ENCODE measurements at places on chromosomes 16 and 17. TPM values are rescaled to one million over a fixed set of nuclear protein-coding genes. Genes with fewer than 3 reads are reported as not detected.
A peak's percentile ranks its signal among the peaks of the same experiment; 100 is the strongest.

FGF11 gene
- 2.7 TPM for total RNA-seq

ABCA6 gene
- 0.53 TPM for total RNA-seq

FZD2 gene
- total RNA-seq, result not detected

AOC3 gene
- total RNA-seq, result 0.58 TPM

CFAP97D1 gene
- not detected for total RNA-seq

CA7 gene
- total RNA-seq, result not detected

DNA sequence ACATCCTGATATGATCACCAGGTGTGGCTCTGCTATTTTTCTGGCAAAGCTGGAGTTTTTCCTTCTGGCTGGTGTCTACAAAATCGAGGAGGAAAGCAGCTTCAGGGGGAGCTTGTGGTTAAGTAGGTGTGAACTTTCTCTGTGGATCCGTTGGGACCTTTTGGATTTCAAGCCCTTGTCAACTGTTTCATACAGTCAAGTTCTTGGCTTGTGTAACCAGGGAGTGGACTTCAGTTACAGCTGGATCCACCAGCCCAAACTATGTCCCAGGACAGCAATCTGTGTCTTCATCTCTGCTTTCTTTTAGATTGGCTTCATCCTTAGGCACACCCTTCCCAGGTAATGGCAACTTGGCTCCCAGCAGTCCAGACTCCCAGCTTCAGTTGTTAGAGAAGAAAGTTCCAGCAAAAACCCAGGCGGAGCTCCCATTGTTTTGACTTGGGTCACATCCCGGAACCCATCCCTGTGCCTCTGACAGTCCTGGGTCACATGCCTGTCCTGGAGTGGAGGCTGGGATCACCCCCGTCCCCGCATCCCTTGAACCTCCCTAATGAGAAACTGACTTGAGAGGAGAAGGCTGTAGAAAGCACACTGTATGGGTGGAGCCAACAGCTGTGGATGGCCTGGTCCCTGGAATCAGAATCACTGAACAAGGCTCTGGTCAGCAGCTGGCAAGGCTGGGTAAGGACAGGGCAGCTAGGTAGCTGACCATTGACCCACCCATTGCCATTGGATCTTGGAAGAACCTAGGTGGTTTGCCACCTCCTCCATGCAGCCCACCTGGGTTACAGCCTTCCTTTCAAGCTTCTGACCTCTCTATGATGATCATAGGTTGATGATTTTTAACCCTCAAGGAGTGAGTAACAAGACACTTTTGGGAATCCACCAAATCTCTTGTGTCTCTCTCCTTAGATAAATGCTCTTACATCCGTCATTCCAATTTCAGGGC is 18.1 kb downstream of the NKD1 start:
- DNase-seq, result no peak
- no peak overlapping the region for H3K4me3 ChIP-seq
- no peak overlapping the region for H3K27ac ChIP-seq

DNA sequence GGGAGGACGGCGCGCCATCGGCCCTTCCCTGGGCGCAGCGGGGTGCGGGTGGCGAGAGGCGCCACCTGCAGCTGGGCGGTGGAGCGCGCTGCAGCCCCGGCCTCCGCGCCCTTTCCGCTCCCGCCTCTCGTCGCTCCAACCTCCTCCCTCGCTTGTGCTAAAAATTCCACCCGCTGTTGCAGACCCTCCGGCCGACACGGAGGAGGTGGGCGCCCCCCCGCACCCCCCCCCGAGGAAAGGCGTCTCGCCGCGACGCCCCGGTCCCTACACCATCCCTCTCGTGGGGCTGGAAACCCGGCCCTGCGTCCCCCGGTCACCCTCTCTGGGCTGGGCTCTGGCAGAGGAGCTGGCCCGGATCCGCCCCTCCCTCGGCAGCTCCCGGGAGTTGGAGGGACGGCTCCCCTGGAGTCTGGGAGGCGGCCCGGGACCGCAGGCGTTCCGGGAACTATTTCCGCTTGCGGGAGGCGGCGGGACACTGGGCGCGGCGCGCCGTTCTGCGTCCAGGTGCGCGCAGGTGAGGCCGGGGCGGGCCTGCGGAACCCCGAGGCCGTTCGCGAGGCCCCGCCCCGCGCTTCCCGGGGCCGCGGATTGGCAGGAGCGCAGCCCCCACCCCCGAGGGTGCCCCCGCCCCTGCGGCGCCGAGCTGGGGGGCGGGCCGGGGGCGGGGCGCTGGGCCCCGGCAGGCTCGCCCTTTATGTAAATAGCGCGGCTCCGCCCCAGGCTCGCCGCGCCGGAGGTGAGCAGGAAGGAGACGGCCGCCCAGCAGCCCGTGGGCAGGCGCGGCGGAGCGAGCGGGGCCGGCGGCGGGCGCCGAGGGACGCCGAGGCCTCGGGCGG is at the start of gene LLGL2:
LLGL2 (plus strand) TSS at position 728 of the 836 bp plus-strand sequence. CDS start 17,730 bp downstream, outside the sequence.
- H3K27me3 ChIP-seq, result no peaks in the 10 kb centered on the region
- peaks cover 24% of the 10 kb centered on the region for H3K4me1 ChIP-seq
- H3K36me3 ChIP-seq, result peaks cover 18% of the 10 kb centered on the region

GRCh38 chr17:27596566-27597187 is 34.3 kb upstream of the LGALS9 start:
- H3K36me3 ChIP-seq, result no peaks in the 10 kb centered on the region
- H3K27ac ChIP-seq, result no peak overlapping the region
- DNase-seq, result no peak

GRCh38 chr16:1825864-1826690 is 548 bp downstream of the HAGH start:
- H3K27ac ChIP-seq, result peak overlapping the region; percentile 73
- H3K36me3 ChIP-seq, result peaks cover 15% of the 10 kb centered on the region
- no peaks in the 10 kb centered on the region for H3K27me3 ChIP-seq
- no peak for DNase-seq
- H3K4me3 ChIP-seq, result peak overlapping the region; percentile 78
- H3K4me1 ChIP-seq, result peaks cover 43% of the 10 kb centered on the region

DNA sequence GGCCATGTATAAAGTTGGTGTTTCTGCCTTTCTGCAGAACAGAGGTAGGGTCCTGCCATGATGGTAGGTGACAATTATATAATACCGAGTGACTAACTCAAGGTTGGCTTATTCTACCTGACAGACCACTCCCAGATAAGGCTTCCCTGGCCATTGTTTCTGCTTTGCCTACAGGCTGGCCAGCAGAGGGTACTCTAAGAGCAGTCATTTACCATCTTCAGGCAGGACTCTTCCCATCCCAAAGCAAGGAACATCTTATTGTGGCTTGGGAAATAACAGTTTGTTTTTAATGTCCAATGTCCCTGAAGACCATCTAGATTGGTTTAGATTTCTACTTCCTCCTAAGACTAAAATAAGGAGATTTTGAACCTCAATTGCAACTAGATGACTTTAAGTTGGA is 74.1 kb downstream of the SNX11 start:
- peaks cover 79% of the 10 kb centered on the region for H3K36me3 ChIP-seq
- H3K4me3 ChIP-seq, result no peak overlapping the region
- no peaks in the 10 kb centered on the region for H3K4me1 ChIP-seq
- no peaks in the 10 kb centered on the region for H3K27me3 ChIP-seq
- H3K27ac ChIP-seq, result no peak overlapping the region
- no peak for DNase-seq

- no peaks in the 10 kb centered on the region for H3K27me3 ChIP-seq
- H3K4me1 ChIP-seq, result peaks cover 69% of the 10 kb centered on the region
- H3K36me3 ChIP-seq, result peaks cover 19% of the 10 kb centered on the region
- H3K4me3 ChIP-seq, result no peak overlapping the region
- H3K27ac ChIP-seq, result peak overlapping the region; percentile 41
- peak; percentile 36 for DNase-seq
Measured at GRCh38 chr16:57994778-57995177, 5.7 kb downstream of the ZNF319 start.

- no peak overlapping the region for H3K27ac ChIP-seq
- no peaks in the 10 kb centered on the region for H3K27me3 ChIP-seq
Measured at GRCh38 chr16:30741461-30741914, 6.7 kb upstream of the PHKG2 start.
